DMS 273 treated with DMSO at 0.1 percent for 48 hours (cell line): ENCODE measurements at places on chromosomes 3 and 15.

- DNase-seq, result no peak
Measured at GRCh38 chr15:96428742-96429141, 98.2 kb downstream of the NR2F2 start.

DNA sequence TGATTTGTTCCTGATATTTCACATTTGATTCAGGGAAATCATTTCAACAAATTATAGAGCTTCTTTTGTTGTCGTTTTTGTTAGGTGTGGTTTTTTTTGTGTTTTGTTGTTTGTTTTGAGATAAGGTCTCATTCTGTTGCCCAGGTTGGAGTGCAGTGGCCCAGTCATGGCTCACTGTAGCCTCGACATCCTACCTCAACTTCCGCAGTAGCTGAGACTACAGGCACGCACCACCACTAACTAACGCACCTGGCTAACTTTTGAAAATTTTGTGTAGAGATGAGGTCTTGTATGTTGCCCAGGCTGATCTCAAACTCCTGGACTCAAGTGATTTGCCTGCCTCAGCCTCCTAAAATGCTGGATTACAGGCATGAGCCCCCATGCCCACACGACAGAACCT lies 177.0 kb downstream of the AKAP13 start:
- no peak for DNase-seq

GRCh38 chr3:140863580-140864009 lies 78.0 kb upstream of the SLC25A36 start:
- peak; percentile 10 for DNase-seq

- no peak for DNase-seq
Measured at GRCh38 chr3:177523067-177523675, 325.9 kb upstream of the TBL1XR1 start.

DNA sequence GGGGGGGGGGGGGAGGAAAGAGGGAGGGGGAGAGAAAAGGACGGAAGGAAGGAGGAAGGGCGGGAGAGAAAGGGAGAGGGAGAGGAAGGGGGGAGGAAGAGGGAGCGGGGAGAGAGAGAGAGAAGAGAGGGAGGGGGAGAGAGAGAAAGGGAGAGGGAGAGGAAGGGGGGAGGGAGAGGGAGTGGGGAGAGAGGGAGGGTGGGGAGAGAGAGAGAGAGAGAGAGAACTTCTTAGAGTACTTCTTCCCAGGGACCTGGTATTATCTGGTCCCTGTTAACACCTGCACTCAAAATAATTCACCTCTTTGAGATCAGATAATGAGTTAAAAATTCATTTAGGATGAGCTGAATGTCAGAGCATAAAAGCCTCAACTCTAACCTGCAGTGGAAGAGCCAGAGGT lies 1.1 kb downstream of the SEC13 start:
- DNase-seq, result no peak

DNA sequence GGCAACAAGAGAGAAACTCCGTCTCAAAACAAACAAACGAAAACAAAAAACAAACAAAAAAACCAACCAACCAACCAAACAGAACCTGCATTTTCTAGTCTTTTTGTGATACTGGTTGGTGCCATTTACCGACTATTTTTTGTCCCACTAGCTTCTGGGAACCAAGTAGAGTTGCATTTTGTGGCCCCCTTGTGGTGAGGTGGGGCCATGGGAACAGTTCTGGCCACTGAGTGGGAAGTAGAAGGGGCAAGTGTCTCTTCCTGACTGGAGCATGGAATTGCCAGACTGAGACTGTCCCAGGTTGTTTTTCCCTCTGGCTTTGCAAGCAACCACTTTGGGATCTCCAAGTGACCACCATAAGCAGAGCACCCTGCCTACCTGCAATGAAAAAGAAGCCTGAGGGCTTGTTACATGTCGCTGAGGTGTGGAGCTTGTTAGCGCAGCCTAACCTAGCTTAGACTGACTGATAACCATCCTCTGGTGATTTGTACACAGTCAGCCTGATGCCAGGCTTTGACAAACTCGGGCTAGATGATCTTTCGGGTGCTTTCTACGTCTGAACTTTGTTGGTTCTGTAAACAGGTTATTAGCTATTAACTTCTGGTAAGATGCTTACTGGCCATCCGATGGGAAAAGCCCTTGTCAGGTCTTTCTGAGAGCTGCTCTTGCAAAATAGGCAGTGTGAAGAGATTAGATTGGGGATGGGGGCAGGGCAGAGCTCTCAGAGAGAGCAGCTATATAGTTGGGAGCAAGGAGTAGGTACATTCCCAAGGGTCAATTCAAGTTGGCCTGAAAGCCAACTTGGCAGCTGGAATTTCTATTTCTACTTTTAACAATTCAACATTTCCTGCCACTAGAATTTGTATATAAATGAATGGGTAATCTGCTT lies 172.2 kb downstream of the SSR3 start:
- no peak for DNase-seq

DNA sequence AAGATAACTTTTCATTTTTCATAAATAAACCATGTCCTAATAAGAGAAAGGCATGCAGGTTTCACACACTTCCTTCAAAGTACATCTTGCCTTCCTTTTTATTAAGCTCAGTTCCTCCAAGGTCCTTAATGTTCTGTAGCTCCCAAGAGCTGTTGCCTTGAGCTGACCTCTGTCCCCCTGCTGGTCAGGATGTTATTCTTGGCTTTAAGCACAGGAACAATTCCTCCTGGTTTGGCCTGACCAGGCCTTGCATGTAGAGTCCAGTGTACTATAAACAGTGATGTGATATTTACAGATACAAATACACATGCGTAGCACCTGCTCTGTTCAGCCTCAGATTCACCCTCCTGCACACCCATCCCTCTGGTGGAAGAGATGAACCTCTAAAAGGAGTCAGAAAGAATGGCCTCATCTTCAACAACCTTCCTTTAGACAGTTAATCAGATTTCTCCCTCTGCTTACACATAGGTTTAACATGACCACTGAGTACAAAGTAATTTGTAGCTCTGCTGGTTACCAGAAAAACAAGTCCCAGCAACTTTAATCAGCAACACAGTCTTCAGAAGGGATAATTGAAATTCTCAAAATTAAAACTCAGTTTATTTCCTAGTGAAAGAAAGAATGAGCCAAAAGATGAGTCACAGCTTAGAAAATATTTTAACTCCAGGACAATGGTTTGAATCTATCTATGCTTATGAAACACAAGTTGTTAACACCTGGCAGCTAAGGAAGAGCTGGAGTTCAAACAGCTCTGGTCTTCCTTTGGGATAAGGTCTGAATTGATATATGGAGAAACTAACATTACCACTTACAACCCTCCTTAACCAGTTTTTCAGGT lies 46.5 kb downstream of the PTPN9 start:
- DNase-seq, result no peak

GRCh38 chr15:90955624-90956273 lies 1.1 kb downstream of the RCCD1 start:
- DNase-seq, result no peak

- no peak for DNase-seq
Measured at GRCh38 chr3:144923046-144923775, 951.6 kb downstream of the DIPK2A start.

DNA sequence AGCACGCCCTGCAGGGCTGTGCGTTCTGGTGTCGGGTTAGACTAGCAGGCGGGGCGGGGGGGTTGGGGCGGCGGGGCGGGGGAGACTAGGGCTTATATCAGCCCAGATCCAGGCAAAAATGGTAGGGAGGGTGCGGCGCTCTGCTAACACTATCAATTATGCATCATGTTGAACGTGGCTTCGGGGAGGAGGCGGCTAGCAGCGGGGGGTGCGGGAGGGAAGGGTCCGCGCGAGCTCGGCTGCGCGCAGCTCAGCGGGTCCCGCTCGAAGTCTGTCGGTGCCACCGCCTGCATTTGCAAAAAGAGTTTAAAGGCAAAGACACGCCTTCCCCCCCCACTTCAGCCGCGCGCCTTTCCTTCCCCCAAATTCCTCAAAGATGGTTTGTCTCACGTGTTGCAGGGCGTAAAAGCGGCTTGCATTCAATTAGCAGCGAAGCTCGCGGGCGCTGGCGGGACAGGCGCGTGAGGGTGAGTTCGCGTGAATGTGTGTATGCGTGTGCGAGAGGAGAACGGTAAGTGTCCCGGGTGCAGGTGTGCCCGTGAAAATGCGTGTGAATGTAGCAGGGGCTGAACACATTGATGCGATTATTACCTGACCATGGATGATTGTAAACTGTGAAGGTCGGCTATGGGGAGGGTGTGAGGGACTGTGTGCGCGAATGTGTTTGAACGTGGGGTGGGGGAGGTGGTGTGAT lies at the start of gene ISLR2:
Gene ISLR2 (plus strand): TSS at position 432 of the 694 bp plus-strand sequence. CDS start 2,169 bp downstream, outside the sequence.
- DNase-seq, result no peak

- DNase-seq, result no peak
Measured at GRCh38 chr3:181899702-181900101, 188.0 kb downstream of the SOX2 start.

GRCh38 chr15:31469786-31470525 lies 143.3 kb downstream of the KLF13 start:
- DNase-seq, result no peak

- no peak for DNase-seq
Measured at GRCh38 chr3:134040066-134040465, 10.3 kb upstream of the SLCO2A1 start.

GRCh38 chr15:78133801-78134200 lies 2.6 kb upstream of the CIB2 start:
- no peak for DNase-seq

DNA sequence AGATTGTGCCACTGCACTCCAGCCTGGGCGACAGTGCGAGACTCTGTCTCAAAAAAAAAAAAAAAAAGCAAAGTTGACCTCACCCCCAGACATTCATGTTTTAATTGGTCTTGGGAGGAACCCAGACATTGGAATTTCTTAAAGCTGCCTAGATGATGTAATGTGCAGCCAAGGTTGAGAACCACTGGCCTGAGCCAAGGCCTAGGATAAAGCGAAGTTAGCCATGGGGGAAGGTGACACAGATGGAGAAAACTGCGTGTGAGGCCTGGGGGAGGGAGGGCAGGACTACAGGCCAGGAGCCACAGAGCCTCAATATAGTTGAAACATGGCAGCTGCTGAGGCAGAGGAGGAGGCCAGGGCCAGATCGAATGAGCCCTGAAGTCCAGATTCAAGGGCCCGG lies 21.0 kb downstream of the GLB1 start:
- no peak for DNase-seq

- DNase-seq, result no peak
Measured at GRCh38 chr3:187735383-187735782, 9.9 kb downstream of the BCL6 start.

DNA sequence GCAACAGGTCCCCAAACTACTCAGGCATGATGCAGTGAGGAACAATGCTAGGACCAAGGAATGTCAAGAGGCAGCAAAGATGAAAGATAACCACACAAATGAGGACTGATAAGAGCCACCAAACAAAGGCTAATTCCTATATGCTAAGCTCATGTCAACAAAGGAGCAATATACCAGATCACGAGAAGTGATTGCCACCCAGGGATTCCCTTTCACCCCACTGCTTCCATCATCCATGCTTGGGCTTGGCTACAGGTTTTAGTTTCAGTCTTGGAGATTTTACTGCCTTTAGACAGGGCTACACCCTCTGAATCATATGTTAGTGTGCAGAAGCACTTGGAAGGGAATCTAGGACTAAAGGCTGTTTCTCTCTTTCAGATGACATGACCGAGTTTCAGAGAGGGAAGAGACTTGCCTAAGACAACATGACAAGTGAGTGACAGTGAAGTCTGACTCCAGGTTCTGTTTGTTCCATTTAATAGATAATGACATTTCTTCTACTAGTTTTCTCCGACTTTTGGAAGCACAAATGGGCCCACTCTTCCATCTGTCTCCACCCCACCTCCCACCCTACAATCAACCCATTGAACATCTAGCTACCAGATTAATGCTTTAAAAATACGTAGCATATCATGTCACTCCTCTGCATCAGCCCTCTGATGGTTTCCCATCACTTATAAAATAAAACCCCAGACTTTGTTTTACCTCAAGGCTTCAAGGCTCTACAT lies 173.5 kb upstream of the LRRN1 start:
- DNase-seq, result no peak

GRCh38 chr3:124935794-124936542 lies 1.4 kb upstream of the MUC13 start:
- no peak for DNase-seq

DNA sequence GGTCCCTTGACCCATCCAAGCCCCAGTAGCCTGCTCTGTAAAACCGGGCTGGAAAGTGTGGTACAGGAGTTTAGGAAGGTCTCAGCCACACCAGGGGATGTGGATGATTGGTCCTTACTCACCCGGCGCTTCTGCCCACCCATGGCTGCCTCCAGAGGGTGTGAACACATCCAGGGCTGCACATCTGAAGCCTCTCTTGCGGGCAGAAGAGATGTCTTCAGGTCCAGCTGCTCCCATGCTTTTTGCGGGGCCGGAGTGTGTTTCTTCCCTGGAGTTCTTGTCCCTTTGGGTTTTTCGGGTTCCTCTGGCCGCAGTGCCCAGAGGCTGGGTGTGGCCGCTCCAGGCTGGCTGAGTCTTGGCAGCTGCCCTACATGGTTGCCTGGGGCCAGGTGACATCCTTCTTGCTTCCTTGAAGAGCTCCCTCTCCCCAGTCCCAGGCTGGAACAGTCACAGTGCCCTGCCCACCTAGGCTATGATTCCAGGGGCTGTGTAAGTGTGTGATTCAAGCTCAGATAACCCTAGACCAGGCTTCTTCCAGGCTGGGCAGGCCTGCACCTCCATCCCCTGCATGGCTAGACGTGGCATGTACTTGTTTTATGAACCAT lies 33.9 kb downstream of the HDAC11 start:
- DNase-seq, result no peak

GRCh38 chr3:27657404-27657803 lies 64.7 kb downstream of the EOMES start:
- DNase-seq, result no peak

DNA sequence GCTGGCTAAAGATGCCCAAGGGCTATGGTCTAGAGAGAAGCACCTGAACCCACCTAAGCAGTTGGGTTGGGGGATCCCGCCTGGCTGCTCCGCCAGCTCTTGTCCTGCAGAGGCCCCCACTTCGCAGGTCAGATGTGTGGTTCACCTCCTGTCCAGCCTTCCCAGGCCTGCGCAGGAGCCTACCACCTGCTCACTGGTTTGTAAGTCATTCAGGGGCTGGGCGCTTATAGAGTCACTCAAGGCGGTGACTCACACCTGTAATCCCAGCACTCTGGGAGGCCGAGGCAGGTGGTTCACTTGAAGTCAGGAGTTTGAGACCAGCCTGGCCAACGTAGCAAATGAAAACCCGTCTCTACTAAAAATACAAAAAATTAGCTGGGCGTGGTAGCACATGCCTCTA lies 3.9 kb upstream of the FURIN start:
- no peak for DNase-seq

DNA sequence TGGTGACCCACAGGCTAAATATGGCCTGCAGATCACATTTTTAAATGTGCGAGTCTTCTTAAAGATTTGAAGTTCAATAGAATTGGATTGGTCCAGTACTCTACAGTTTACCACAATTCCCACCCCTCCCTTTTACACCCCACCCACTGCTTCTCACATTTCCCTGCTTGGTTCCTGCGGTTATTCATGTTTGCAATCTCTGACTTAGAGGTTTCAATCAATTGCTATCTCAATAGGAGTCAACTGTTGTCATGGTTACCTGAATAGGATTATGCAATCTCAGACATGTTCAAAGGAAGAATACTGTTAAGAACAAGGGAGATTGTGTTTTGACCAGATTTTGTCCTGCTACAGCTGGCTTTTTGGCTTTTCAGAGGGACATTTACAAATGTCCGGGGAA lies 4.9 kb upstream of the C3orf49 start:
- DNase-seq, result no peak
